ENCODE measurements at places on chromosomes 7 and 10. TPM values are rescaled to one million over a fixed set of nuclear protein-coding genes. Genes with fewer than 3 reads are reported as not detected.

HTR5A gene
- not detected for polyA plus RNA-seq

PRPS1L1 gene
- polyA plus RNA-seq = not detected

ADCYAP1R1 gene
- not detected for polyA plus RNA-seq

ENO4 gene
- polyA plus RNA-seq = 0.11 TPM

GARIN1A gene
- polyA plus RNA-seq = 0.47 TPM

CRYGN gene
- polyA plus RNA-seq = not detected

GRCh38 chr10:4740471-4740870 lies 85.5 kb upstream of the AKR1E2 start:
- DNase-seq = no peak

GRCh38 chr10:25522946-25523608 lies 348.3 kb downstream of the GPR158 start:
- no peak for DNase-seq

GRCh38 chr7:114007386-114007785 lies 88.6 kb upstream of the PPP1R3A start:
- no peak for DNase-seq

GRCh38 chr7:129664029-129665012 lies 52.8 kb downstream of the NRF1 start:
- DNase-seq = peak; percentile 57

DNA sequence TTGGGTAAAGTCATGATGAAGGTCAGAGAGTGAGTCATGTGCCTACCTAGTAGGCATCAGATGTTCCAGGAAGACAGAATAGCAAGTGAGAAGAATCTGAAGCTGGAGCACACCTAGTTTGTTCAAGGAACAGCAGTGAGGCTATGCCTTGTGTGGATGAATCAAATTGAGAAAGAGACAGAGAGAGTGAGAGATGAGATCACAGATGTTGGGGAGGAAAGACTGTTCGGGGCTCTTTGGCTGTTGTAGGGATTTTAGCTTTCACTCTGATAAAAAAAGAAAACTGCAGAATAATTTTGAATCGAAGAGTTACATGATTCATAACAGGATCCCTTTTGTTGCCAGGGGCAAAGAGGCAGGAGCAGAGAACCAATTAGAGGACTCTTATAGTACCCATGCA lies 6.3 kb downstream of the LIPF start:
- DNase-seq = no peak

- no peak for DNase-seq
Measured at GRCh38 chr10:131213741-131214505, 97.6 kb downstream of the TCERG1L start.

GRCh38 chr10:51382181-51382580 lies 307.9 kb downstream of the PRKG1 start:
- DNase-seq = no peak

- no peak for DNase-seq
Measured at GRCh38 chr7:22718911-22719420, 8.0 kb upstream of the IL6 start.

- no peak for DNase-seq
Measured at GRCh38 chr10:113162960-113163359, 212.9 kb downstream of the TCF7L2 start.

DNA sequence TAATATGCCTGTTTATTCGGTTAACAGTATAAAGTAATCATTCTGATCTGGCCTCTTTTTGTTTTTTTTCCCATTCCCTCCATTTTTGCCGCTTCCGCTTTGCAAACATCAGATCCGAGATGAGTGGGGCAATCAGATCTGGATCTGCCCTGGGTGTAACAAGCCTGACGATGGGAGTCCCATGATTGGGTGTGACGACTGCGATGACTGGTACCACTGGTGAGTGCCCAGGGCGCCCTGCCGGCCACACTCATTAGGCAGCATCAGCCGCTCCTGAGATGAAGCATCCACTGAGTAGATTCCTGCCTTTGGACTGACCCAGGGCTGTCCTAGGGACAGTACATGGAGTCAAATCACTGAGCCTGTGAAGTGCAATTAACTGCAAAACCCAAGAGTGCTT lies 40.9 kb upstream of the GATA3 start:
- no peak for DNase-seq

DNA sequence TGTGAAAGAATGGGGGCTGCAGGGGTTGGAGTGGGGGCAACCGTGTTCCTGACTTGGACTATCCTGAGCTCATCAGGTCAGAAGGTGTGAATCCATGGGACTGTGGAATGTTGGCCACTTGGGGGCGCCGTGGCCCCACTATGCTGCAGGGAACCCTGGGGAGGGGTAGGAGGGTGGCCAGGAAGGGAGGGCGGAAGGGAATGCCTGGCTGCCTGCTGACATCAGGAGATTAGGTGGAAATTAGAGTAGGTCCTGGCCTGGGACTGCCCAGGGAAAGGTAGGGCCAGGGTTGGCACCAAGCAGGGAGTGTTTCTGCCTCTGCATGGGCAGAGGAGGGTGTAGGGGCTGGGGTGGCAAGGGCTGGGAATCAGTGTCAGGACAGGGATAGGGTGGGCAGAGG lies 65.8 kb upstream of the PRSS58 start:
- DNase-seq = no peak

DNA sequence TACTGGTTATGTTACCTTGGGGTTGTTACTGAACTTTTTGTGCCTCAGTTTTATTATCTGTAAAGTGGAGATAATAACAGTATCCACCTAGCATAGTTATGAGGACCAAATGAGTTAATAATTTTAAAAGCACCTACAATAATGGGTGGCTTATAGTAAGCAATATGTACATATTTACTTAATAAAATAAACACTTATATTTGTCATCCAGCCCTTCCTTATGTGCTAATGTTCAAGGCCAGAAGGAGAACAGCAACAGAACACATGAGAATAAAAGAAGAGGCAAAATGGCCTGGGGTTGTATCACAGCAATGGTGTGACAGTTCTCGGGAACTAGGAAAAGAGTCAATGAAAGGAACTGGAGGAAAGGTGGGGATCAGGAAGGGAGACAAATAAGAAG lies 255.4 kb upstream of the LRGUK start:
- no peak for DNase-seq

DNA sequence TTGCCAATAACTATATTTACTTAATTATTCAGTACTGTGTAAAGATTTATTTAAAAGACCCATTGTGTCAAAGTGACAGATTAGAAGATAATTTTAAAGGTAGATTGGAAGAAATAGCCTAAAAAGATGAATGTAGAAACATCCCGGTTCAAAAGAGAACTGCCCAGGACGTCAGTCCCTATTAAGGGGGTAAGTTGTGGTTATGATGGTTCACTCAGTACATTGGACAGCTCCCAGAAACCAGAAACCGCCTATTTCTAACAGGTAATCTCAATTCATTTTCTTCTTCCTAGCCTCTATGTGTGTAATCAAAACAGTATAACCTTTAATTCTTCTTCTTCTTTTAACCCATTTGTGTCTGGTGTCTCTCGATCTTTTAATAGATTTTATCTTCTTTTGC lies 1.5 kb upstream of the FERD3L start:
- DNase-seq = no peak

- DNase-seq = no peak
Measured at GRCh38 chr7:139004321-139005090, 23.3 kb upstream of the KIAA1549 start.

DNA sequence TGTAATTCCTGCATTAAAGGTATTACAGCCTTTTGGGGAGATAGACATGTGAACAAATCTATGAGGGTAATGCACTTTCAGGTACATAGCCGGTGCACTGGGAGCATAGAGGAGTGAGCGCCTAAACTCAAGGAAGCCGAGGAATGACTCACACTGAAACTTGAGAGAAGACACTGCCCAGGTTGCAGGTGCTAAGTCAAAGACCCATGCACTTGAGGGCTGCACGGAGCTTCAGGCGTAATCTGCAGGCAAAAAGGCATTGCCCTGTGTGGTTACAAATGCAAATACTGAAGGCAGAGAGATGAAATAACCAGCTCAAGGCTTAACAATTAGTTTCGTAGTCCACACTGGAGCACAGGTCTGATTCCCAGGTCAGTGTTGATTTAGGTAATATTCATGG lies 51.0 kb upstream of the OSBPL3 start:
- DNase-seq = no peak
